ENCODE measurements at places on chromosomes 7 and 10.

- no peak for DNase-seq
Measured at GRCh38 chr7:30462179-30462578, 16.4 kb downstream of the NOD1 start.

- no peak for DNase-seq
Measured at GRCh38 chr10:49333192-49333591, 34.2 kb downstream of the C10orf71 start.

- no peak for DNase-seq
Measured at GRCh38 chr7:80642871-80643270, 4.4 kb downstream of the CD36 start.

DNA sequence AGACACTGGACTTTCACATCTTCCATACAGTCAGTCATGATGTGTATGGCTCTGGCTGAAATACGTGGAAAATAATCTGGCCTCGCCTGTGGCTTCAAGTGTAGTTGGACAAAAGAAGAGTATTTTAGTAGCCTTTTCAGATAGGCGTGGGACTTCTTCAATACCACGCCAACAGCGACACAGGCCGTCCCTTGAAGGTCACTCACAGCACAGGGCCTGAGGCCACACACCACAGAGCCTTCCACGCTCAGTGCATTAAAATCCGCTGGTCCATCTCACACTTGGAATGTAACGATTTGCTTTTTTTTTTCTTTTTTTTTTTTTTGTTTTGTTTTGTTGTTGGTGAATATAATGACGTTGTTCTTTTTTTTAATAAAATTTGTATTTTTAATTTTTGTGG lies 51.8 kb upstream of the SUN1 start:
- no peak for DNase-seq

DNA sequence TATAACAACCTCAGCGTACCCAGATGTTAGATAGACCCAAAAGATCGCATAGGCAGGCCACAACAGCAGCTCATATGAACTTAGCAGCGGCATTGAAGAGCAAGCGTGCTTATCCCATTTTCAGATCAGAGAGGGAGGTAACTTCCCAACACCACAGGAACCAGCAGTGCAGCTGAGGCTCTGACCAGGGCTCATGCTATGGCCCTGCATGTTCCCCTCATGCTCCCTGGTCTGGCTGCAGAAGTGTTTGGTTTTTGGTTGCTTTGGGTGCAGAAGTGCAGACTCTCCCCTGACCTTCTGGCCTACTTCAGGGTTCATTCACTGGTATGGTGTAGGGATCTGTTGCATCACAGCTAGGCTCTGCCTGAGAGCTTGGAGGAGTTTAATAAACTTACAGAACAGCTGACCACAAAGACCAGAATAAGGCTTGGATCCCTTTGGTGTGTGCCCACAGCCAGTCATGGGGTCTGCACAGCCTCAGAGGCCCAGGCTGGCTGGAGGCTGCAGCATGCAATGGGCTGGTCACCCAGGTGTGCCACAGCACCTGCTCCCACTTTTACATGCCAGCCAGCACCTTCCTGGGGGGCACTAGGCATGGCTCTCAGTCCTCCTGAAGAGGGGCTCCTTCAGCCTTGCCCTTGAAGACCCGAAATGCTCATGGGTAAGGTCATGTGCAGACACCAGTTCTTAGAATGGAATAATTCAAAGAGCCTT lies 9.1 kb upstream of the CXCL12 start:
- DNase-seq: no peak

DNA sequence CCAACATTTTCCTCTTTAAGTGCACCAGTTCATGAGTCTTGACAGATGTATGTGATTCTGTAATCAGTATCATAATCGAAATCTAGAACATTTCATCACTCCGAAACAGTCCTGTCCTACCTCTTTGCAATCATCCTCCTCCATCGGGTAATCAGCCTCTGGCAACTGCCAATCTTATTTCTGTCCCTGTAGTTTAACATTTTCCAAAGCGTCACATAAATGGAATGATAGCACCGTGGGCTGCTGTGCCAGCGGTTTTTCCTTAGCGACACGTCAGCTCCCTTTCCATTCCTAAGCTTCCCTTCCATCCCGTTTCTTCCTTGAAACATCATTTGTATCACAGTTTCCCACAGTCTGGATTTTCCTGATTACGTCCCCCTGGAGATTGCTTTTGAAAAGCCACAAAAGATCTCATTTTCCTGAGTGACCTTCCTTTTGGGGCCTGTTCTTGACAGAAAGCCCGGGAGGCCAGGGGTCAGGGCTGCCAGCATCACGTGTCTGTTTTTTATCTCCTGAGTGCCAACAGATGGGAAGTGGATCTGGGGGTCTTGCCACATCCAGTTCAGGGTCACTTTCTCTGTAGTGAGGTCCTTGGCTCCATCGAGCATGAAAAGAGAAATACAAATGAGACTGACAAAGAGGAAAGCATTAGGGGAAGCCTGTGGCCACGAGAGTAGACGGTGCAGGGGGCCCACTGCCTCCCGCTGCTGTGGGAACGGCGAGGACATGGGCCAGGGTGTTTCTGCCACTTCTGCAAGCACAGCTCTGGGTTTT lies 31.6 kb downstream of the TMEM120A start:
- DNase-seq: peak; percentile 84

- no peak for DNase-seq
Measured at GRCh38 chr10:132386419-132386831, 10.6 kb upstream of the PWWP2B start.

- DNase-seq: no peak
Measured at GRCh38 chr7:141045126-141045841, 28.6 kb upstream of the TMEM178B start.

- no peak for DNase-seq
Measured at GRCh38 chr7:39971924-39972323, 21.9 kb downstream of the CDK13 start.

- no peak for DNase-seq
Measured at GRCh38 chr7:143320620-143321019, 4.7 kb downstream of the CLCN1 start.

- DNase-seq: no peak
Measured at GRCh38 chr7:121083790-121084251, 95.3 kb downstream of the CPED1 start.

GRCh38 chr10:123294109-123294508 lies 139.9 kb downstream of the BUB3 start:
- DNase-seq: no peak

DNA sequence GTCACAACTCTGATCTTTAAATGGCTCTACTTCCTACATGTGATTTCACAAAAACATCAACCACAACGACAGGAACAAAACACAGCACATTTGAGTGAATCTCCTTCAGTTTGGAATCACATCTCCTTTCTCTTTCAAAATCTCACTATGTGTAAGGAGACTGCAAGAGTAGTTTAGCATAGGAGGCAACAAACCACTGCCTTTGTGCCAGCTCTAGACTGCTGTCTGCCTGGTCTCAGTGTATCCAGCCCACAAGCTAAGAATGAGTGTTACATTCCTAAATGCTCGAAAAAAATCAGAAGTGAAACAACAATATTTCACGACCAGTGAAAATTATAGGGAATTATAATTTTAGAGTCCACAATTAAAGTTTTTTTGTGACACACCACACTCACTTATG lies 217.0 kb upstream of the STEAP4 start:
- DNase-seq: no peak

- DNase-seq: no peak
Measured at GRCh38 chr10:79252450-79252849, 94.8 kb upstream of the PPIF start.

- peak; percentile 6 for DNase-seq
Measured at GRCh38 chr7:36153571-36154097, 580 bp downstream of the EEPD1 start.

- no peak for DNase-seq
Measured at GRCh38 chr10:122419016-122419415, 35.4 kb upstream of the ARMS2 start.

DNA sequence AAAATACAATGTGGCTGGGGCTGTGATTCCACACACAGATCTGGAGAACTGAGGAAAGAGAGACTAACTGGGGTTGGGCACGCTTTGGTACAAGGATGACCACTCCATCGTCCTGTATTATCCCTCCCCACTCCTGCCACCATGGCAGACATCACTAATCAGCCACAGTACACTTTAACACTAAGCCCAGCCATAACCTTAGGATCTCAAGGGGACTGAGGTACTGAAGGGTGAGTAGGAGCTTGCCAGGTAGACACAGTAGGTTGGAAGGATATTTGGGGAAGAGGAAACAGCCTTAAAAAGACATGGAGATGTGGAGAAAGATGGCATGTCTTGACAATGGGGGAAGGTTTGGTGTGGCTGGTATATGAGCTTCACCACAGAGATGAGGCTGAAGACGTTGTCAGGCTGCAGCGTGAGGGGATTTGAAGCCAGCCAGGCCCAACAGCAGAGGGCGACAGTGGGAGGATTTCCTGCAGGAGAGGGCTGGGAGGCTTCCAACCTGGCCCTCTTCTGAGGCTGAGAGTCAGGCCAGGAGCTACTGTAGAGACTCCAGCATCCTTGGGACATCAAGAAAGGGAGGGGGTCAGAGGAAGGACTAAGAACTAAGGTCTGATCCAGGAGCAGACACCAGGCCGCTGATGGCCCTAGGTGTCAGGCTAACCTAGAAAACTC lies 58.6 kb upstream of the COL13A1 start:
- DNase-seq: peak; percentile 69

DNA sequence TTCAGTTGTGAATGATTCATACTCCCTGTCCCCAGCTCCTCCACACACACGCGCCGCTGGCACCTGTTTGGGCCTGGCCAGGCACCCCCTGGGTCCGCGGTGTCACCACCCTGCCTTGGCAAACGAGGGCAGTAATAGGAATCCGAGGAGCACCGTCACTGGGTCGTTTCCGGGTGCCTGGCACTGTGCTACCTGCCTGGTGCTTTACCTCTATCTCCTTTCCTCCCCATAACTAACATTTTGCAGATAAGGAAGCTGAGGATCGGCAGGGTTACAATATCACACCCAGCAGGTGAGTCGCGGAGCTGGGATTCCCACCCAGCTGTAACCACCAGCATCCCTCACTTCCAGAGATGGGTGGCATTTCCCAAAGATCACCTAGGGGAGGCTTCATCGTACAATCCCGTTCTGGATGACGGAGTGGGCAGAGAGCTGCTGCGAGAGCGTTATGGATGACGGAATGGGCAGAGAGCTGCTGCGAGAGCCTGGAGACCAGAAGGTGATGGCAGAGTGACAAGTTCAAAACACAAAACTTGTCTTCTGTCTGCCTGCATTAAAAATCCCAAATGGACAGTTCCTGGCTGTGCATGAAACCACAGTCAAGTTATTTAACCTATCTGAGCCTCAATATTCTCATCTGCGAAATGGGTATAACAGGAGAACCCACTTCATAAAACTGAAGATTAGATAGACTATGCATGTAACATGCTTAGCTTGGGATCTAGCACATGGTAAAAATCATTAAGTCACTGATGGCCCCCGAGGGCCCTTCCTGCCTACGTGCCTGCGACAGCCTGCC lies 1.1 kb upstream of the HSPA12A start:
- DNase-seq: no peak

DNA sequence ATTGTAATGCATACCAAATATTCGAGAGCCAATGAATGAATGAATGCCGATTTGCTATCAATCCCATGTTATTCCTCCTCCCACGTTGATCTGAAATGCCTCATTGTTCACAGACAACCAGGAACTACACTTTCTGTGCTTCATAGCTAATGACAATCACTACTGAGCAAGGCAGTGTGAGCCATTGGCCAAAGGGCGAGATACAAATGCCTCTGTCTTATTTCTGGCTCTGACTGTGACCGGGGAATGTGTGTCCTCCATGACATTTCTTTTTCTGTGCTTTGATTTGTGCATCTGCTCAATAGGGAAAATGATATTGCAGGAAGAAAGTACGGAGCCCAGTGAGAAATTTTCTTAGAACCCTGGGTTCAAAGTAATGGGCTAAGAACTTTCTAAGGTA lies 217.1 kb downstream of the CXCL12 start:
- DNase-seq: no peak

DNA sequence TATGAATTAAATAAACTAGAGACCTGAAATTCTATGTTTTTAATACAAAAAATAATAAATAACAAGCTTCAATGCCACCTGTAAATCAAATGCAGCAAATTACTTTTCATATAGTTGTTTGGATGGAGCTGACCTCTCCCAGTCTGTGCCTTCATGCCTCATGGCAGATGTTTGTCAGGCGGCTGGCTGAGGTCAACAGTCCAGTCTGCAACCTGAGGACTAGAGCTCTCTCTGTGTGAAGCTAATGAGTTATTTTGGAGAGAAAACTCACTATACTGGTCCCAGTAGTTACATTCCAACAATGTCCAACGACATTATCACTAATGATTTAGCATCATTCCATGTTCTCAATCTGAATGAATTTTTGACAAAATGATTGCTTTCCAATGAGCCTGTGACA lies 746.2 kb upstream of the POM121L12 start:
- no peak for DNase-seq

- peak; percentile 65 for DNase-seq
Measured at GRCh38 chr7:106367018-106367420, 82.2 kb upstream of the NAMPT start.

GRCh38 chr7:43535031-43535451 lies 47.9 kb upstream of the STK17A start:
- no peak for DNase-seq

DNA sequence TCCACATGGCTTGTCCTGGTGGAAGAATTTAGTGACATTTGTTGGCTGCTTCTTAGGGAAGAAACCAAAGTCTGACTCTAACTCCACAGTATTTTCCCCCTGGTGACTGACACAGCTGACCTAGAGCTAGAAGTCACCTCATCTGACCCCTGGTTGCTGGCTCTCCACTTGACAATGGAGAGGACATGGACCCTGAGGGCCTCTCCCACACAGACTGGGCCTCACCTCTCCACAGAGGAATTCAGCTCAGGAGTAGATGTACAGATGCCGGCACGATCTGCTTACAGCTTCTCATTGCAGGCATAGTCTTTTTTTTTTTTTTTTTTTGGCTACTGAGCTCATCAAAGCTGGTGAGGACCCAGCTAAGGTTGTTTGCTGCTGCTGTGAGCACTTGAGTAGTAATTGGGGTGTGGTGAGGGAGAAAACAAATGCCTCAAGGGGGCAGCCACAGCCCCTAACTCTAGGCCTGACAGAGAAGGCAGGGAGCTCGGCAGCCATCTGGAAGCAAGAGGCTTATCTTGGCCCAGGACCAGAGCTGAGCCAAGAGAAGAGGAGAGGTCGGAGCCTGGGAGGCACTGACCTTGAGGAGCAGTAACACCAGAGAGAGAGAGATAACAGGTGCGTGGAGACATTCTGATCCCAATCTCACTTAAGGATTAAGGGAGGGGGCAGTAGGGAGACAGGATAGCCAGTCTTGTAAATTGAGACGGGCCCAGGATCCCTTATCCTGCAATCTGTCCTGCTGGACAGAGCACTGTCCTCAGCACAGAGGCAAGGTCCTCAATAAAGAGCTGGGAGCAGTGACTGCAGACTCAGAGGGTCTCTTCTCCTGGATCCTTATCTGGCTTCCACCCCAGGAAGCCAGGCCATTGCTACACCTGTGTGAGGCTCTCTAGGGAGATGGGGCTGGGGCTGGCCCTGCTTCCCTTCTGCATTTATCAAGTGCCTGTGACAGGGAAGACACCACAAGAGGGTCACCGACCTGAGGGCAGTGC lies 9.4 kb downstream of the PRSS58 start:
- DNase-seq: no peak

DNA sequence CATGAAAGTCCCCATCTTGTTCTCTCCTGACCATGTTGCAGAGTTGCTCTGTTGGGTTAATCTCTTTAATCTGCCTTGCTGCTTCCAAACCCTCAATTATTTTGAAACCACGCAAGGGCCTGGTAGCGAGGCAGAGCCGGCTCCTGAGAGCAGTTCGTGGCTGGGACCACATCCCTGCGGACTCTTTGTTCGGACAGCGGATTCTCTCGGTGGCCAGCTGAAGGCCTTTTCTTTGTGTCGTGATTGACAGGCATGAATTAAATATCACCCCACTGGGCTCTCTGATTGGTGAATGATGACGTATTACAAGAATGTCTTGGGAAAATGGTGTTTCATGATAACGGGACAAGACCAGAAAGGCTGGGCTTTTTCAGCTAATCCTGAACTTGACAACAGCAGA lies 66.9 kb upstream of the ARHGAP21 start:
- peak; percentile 27 for DNase-seq
